Left lobe of liver (tissue), 2 donors: ENCODE measurements at places on chromosomes 12 and 14. TPM values are rescaled to one million over a fixed set of nuclear protein-coding genes. Genes with fewer than 3 reads are reported as not detected.

DNA sequence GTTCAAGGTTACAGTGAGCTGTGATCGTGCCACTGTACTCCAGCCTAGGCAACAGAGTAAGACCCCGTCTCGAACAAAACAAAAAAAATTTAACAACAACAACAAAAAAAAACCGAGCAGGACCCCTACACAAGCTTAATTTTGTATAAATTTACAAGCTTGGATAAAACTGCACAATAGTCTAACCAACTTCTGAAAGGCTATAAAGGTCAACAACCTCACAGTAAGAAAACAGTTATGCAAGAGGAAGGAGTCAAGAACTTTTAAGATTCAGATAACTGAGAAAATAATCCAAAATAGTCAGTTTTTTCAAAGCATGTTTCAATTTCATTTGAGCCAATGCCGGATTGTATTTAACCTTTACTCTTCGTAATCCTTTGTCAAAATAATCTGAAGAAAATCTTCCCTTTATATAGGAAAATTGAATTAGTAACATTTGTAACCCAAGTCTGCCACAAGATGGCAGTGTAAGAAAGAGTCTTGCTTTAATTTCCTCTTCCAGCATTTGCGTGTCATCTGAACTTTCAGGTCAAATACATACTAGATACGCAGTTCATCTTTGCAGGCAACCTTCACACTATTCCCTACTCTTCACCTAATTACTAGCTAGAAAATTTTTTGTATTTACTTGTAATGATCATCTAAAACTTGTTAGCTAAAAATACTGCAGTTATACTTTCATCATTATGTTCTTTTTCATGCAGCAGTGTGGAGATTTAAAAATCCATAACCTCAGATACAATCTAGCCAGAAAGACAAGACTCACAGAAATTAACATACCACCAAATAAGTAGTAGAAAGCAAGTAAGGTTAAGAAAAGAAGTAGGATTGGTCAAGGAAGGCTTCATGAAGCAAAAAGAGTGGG is 5.8 kb downstream of the CCNB1IP1 start:
- DNase-seq = no peak

DNA sequence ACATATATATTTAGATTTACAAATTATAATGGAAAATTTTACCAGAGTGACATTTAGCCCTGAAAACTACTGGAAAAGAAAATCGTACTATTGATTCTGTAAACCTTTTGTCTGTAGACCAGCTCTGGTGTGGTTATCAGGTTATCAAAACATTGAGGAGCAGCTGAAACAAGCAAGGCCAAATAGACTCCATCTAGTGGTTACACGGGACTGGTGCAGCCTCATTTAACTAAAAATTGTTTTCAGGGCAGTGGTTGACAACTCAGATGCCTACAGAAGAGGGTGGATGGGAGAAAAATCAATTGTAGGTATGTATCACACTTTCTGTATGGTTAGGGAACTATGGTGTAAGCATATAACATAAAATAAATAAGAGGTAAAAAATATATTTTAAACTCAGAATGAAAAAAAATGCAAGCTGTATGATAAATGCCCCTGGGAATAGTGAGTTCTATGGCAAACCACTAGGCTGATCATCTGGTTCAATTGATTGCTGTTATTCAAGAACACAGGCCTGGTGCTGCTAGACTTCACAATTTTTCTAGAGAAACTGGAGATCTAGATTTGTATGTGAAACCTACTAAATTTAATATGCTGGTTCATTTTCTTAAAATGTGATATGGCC is 51.2 kb downstream of the ACSS3 start:
- no peak for DNase-seq

Gene SLC10A1
- 117 TPM for total RNA-seq

GRCh38 chr12:77314378-77315052 is 249.1 kb upstream of the E2F7 start:
- DNase-seq = no peak

Gene ATL1
- total RNA-seq = 0.48 TPM

GRCh38 chr12:119089380-119090013 is 89.2 kb upstream of the HSPB8 start:
- DNase-seq = no peak
